ENCODE measurements at places on chromosomes 3 and 15.

DNA sequence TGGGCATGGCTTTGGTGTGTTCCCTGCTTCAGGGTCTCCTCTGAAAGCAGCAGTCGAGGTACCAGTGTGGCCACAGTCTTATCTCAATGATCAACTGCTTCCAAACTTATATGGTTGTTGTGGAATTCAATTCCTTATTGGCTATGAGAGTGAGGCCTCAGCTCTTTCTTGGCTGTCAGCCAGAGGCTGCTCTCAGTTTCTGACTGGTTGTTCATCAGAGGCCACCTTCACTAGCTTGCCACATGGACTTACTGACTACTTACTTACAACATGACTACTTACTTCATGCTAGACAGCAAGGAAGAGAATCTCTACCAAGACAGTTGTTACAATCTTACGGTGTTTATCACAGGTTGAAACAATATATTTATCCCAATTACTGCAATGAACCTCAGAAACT, 789.2 kb downstream of the DIPK2A start:
- DNase-seq: no peak

DNA sequence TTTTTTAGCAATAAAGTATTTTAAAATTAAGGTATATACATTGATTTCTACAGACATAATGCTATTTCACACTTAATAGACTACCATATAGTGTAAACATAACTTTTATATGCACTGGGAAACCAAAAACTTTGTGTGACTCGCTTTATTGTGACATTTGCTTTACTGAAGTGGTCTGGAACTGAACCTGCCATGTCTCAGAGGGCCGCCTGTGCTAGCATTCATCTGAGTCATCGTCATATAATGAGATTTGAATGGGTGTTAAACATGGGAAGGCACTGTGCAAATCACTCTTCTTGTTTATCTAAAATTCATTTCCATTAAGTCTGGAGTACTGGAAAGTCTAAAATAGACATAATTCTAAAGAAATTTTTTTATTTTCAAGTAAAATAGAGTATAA, 12.9 kb downstream of the EIF2AK4 start:
- no peak for DNase-seq

GRCh38 chr3:86208772-86209171, 782.2 kb downstream of the VGLL3 start:
- DNase-seq: no peak

DNA sequence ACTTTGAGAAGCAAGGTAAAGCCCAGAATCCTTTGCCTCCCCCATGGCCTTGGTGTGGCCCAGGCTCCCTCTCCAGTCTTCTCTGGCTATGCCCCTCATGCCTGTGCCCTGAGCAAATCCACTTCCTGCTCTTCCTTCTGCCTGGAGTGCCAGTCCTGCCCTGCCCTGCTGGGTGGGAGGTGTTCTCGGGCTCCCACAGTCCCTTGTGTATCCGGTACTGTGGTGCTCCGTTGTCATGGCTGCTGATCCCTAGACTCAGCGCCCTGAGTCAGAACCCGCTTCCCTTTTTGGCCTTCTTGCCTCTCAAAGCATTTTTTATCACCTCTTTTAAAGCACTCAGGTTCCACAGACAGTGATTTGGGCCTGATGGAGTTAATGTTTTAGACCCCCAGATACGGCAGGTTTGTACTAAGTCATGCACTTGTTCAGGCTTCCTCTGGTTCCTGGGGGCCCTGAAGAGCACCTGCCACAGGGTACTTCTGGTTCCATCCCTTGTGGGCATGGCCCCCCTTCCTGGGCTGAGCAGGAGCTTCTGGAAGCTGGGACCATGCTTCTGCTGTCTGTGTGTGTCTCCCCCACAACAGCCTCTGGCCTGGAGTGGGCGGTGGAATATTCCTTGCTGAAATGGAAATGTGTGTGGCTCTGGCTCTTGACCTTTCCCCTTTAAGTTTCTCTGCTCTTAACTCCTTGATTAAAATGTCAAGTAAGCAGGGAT, 29.6 kb upstream of the ADAMTS7 start:
- no peak for DNase-seq

DNA sequence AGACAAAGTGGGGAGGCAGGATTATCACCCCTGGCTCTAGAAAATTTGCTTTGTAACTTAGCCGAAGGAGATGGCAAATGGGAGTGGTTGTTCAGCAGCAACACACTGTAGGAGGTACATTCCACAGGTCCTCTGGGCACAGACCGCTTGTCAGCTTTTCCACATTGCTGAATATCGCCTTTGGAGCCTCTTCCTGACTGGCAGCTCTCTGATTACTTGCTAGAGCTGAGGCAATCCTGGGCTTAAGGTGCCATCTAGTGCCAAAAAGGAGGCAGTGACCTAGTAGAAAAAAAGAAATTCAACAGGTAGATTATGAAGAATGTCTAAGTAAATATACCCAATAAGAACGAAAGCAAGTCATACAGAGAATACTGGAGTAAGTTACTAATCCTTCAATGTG, 13.1 kb upstream of the SCN5A start:
- no peak for DNase-seq

GRCh38 chr3:126270145-126270811, 86.9 kb downstream of the KLF15 start:
- no peak for DNase-seq

Data from CD4-positive, alpha-beta T cell treated with Interferon alpha-2 for 1 hour (primary cell).